BE2C (cell line): ENCODE measurements at places on chromosomes 5 and 9.

DNA sequence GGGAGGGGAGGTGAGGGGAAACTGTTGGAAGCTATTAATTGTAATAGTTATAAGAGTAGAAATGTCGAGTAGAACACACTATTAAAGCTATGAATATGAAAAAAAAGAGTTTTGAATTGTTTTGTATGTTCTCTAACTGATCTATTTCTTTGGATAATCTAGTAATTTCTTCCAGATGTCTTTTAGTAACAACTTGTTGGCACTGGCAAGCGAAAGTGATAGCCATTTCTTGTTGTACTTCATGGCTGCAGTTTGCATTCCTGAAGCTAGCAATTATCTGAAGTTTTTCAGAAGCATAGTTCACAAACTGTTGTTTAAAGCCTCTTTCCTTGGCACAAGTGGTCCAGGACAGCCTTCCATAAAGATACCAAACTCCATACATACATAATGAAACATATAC, 49.4 kb upstream of the SPATA31C2 start:
- DNase-seq: no peak

DNA sequence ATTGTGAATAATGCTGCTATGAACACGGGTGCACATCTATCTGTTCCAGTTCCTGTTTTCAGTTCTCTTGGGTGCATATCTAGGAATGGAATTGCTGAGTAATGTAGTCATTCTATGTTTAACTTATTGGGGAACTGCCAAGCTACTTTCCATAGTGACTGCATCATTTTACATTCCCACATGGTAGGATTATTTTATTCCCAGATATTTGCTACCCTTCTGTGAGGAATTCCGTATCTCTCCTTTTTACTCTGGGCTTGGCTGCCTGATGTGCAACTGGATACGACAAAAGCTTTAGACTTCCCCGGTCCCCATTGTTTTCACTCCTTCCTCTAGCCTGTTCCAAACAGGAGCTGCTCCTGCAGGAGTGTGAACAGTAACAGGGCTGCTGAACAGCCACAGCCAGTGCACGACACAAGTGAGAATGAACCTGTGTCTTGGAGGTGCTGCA, 7.2 kb downstream of the TAS2R1 start:
- no peak for DNase-seq

DNA sequence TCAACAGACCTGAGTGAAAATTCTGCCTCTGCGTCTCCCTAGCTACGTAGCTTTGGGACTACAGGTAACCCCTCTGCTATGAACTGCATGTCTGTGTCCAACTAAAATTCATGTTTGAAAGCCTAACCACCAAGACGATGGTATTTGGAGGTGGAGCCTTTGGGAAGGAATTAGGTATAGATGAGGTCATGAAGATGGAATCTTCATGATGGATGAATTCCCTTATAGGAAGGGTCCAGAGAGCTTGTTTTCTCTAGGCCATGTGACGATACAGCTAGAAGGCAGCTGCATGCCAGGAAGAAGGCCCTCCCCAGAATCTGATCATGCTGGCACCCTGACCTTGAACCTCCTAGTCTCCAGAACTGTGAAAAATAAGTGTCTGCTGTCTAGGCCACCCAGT, 296.4 kb downstream of the SLIT3 start:
- peak; percentile 32 for DNase-seq

GRCh38 chr9:126488881-126489404, 124.8 kb upstream of the LMX1B start:
- DNase-seq: no peak

GRCh38 chr9:93304574-93305496, 120.9 kb downstream of the WNK2 start:
- DNase-seq: peak; percentile 76

GRCh38 chr5:72137826-72138409, 30.6 kb downstream of the MAP1B start:
- DNase-seq: no peak

- DNase-seq: no peak
Observed at GRCh38 chr9:93294011-93294410, 110.1 kb downstream of the WNK2 start.

DNA sequence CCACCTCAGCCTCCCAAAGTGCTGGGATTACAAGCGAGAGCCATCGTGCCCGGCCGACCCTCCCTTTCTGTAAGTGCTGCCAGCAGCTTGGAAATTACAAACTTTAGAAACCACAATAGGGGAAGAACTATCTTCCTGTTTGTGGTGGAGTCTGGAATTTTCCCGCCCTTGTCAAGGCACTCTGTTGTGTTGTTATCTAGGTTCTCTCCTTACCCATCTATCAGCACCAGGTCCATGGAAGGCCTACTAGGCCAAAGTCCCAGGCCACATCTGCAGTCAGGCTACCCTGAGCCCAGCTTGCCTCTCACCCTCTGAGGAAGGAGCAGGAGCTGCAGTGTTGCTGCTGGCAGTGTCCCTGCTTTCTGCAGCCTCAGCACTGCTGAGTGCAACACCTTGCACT, 214.9 kb downstream of the MCTP1 start:
- no peak for DNase-seq

DNA sequence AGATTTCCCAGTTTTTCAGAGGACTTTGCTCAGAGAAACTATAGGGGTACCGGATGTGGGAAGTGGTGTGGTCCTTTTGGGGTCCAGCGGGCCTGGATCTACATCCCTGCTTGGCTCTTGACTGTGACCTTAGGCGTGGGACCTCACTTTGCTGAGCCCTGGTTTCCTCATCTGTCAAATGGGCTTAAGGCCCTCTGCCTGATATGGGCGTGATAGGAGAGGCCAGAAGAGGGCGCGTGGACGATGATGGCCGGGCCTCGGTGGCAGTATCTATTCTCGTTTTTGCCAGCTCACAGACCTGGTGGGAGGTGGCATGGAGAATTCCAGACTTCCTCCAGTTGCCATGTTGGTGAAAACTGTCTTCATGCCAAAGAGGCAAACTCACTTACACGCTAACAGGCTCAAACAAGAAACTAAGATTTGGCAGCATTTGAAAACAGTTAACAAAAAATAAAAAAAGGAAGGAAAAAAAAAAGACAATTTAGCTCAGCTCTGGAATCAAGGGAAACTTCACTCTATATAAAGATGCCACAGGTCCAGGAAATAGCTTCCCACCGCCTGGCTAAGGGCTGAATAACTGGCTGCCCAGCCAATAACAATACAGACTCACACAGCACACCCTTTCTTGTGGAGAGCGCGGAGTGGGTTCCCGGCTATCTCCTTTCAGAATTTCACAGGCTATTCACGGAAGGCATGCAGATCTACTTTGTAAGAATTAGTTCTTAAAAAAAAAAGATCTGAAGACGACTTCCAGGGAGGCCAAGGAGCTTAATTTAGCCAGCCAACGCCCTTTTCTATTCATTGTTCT, 1.7 kb downstream of the SH3PXD2B start:
- DNase-seq: no peak

GRCh38 chr9:94782355-94783101, 56.0 kb downstream of the AOPEP start:
- no peak for DNase-seq

- no peak for DNase-seq
Observed at GRCh38 chr5:76999451-76999850, 30.8 kb upstream of the AGGF1 start.

DNA sequence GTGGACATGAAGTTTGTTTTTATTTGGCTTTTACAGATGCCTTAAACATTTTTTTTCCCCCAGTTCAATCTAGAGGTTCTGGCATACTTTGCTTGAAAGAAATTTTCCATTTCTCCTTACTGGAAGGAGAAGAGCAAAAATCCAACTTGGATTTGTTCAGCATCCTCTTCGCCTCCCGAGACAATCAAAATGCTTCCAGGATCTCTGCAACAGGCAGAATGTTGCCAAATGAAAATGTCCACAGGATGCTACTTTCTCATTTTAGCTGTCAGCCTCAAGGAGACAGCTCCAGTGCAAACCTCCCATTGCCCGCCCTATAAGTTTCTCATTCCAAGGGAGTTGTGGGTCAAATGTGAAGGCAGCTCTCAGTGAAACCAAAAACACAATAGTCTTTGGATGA, 1972.1 kb downstream of the MAT2B start:
- DNase-seq: no peak

- DNase-seq: no peak
Observed at GRCh38 chr5:136043551-136043950, 14.8 kb downstream of the TGFBI start.

GRCh38 chr5:65326922-65327321, 154.8 kb downstream of the ADAMTS6 start:
- DNase-seq: no peak

DNA sequence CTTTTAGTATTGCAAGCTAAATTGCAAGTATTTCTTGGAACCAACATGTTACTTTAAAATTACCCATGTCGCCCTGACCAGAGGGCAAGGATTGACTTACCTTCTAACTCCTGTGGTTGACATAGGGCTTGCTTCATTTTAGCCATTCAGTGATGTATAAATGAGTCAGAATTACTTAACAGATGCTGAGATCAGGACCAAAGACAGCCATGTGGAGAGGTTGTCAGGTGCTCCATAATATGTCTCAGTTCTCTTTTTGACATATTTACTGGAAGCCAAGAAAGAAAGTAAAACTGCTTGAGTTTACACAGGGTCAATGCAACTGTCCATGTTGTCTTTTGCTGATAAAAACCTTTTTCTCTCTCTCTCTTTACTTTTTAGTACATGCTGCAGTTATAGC, 33.2 kb downstream of the F2RL2 start:
- no peak for DNase-seq

GRCh38 chr5:125376059-125376641, 629.7 kb upstream of the ZNF608 start:
- no peak for DNase-seq

GRCh38 chr5:39624268-39624886, 199.6 kb upstream of the DAB2 start:
- no peak for DNase-seq

DNA sequence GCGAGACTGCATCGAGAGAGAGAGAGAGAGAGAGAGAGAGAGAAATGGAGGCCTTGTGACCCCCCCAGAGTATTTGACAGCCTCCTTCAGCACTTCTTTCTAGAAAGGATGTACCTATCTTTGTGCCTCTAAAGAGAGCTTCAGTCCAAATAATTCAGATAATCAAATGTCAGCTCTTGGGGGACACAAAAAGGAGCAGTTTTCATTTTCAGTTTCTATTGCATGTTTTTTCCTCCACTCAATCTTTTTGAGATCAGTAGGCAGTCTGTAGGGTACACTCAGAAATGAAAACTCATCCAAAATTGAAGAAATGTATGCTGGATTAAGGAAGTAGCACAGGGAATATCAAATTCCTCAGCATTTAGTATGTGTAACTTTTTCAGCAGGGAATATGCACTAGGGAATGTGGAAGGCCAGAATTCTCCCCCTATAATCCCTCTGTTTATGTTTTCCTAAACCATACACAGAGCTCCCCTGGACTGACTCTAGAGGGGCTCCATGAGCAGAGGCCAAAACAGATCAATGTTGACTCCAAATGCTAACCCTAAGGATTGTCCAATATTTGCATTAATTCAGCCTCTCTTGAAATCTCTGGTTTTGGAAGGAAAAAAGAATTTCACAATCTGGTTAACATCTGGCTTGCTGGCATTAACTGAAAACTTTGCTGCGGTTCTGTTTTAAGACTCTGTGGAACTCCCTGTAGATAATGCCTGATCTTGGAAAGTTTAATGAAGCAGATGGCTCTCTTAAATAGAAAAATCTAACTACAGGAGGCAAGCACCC, 250.1 kb downstream of the CEMIP2 start:
- no peak for DNase-seq

GRCh38 chr9:4106760-4107143, 193.1 kb downstream of the GLIS3 start:
- DNase-seq: no peak

- DNase-seq: no peak
Observed at GRCh38 chr5:147659166-147659929, 123.2 kb downstream of the JAKMIP2 start.

- no peak for DNase-seq
Observed at GRCh38 chr5:5181650-5182324, 41.7 kb downstream of the ADAMTS16 start.

DNA sequence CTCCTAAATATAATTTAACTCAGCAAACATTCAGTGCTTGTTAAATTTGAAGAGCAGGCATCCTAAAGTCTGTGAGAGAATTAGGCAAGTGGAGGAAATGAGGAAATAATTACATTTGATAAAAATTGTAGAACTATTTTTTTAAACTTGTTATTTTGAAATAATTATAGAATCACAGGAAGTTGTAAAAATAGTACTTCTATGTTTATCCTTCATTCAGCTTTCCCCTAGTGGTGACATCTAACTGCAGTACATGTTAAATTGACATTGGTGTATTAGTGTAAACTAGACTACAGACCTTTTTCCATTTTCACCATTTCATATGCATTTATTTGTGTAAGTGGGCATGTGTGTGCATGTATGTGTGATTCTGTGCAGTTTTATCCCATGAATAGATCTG, 51.6 kb downstream of the F2RL2 start:
- DNase-seq: no peak

DNA sequence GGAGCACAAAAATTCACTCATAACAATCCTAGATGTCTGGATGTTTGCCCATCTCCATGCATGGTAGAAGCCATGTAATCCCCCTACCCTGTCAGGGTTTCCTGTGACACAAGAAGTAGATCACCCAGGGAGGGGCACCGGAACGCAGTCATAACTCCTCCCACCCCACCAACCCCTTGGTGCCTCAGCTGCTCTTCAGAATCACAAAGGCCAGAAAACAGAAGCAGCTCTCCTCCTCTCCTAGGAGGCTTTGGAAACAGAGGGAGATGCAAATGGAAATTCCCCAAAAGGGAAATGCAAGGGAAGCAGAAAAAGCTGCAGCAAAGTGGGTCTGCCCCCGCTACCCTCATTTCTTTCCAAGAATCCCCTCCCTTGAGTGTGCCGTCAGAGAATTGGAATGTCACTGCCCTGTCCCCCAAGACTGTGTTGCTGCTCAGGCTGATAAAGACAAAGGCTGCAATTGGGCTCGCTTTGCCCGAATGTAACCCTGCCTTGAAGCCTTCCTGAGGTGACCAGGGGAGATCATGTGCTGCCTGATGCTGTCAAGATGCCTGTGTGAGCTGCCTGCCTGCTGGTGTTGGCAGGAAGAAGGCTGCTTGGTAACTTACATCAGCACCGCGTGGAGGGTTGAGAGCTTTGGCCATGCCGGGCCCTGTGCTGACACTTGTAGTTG, 65.5 kb upstream of the ABCA1 start:
- DNase-seq: no peak

DNA sequence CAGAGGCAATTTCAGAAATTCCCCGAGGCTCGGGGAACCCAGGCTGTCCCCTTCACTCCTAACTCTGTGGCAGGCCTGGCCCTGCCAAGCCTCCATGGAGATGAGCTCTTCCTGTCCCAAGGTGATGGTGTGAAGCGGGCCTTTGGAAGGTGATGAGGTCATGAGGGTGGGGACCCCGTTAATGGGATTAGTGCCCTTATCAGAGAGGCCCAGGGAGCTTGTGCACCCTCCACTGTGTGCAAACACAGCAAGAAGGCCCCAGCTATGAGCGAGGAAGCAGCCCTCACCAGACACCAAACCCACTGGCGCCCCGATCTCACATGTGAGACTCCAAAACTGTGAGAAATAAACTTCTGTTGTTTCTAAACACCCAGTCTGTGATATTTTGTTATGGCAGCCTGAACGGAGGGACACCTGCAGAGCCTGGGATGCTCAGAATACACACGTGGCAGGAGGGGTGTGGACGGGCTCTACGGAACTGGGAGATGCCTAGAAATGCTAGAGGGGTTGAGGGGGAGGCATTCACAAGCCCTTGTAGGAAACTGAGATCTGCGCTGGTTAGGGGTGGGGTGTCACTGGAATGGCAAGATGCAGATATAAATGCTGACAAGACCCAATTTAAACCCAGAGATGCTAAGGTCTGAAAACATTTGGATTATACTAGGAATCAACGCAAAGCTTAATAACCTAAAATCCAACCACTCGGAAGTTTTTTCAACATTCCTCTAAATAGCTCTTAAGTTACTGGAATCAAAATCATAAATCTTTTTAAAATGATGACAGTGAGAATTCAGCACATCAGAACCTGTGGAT, 46.9 kb downstream of the ADAMTS2 start:
- no peak for DNase-seq
